ENCODE measurements at places on chromosomes 7 and 10.

GRCh38 chr7:103636153-103636552 lies 190.1 kb upstream of the SLC26A5 start:
- no peak for DNase-seq

DNA sequence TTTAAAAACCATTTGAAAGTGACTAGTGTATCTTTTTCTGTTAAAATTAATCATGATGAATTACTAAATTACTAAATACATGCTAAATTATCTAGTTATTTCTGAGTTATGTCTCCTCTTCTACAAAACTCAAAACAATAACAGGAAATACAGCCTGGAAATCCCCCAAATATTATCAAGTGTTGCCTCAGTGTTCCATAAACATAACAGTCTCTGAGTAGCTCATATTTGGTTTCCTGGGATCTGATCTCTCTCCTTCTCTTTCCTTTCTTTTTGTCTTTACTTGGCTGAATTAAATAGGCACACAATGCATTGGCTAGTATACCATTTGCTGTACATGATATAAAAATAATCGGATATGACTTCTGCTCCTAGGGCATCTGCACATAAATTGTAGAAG lies 277.6 kb upstream of the IGFBP3 start:
- DNase-seq: no peak

- no peak for DNase-seq
Measured at GRCh38 chr10:17765602-17766001, 13.6 kb downstream of the TMEM236 start.

GRCh38 chr7:94980418-94981142 lies 73.2 kb downstream of the PPP1R9A start:
- DNase-seq: no peak

- no peak for DNase-seq
Measured at GRCh38 chr7:71769326-71769725, 637.4 kb downstream of the GALNT17 start.

DNA sequence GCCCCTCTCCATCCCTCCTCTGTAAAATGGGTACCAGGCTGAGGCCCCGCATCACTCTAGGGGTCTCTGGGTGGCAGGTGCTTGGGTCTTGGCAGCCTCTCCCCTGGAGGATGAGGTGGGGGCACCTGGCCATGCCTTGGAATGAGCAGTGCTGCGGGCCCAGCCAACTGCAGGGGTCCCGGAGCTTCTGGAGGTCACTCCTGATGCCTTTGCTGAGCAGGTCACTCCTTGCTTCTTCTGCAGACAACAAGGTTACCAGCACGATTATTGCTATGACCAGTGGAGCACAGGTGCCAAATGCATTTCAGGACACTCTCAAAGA lies 22.4 kb upstream of the ZNF488 start:
- DNase-seq: no peak

GRCh38 chr10:49277973-49278372 lies 21.0 kb upstream of the C10orf71 start:
- DNase-seq: no peak
